ENCODE measurements at places on chromosomes 6 and 20.
A peak's percentile ranks its signal among the peaks of the same experiment; 100 is the strongest.

DNA sequence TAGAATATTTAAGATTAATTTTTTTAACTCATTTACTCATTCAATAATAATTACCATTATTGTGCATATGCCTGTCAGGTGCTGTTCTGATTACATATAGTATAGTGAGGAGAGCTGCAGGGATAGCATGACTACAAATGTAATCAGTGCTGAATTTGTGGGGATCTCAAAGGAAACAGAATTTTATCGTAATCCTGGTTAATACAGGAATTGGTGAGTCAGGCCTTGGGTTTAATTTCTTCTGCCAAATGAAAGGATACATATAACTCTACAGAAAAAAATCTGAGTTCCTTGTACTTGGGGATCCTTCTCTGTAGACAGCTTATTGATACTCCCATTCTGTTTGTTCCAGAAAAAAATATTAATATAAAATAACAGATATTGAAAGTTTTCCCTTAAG lies 297.2 kb downstream of the GJA1 start:
- DNase-seq = no peak

DNA sequence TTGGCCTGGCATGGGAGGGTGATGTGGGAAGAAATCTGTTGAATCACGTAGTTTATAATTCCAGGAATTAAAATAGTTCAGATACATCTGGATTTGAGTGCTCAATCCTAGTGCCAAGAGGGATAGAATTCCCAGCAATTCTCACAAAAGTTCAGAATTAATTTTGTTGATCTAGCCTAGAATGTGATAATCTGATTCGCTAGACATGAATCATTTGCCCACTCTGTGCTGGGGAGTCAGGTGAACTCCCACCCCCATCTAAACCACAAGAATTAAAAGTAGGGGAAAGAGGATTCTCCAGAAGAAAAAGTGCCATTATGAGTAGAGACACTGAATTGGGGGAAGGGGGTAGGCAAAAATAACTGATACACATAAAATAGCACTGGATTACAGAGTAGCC lies 85.0 kb downstream of the LIN28B start:
- DNase-seq = peak; percentile 2

DNA sequence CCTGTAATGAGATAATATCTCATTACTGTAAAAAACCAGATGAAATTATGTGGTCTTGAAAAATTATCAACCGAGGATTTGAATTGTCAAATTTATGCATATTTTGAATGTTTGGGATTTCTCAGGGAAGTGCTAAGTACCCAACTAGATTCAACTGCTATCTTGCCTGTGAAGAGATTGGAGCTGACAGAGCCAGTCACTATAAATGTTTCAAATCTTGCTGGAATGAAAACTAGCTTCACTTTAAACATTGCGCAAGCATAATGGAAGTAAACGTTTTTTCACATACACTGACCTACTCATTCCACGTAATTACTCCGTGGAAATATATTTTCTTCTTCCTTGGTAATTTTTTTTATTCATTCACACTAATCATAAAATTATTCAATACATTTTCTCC lies 46.7 kb downstream of the TMEM170B start:
- peak; percentile 12 for DNase-seq

DNA sequence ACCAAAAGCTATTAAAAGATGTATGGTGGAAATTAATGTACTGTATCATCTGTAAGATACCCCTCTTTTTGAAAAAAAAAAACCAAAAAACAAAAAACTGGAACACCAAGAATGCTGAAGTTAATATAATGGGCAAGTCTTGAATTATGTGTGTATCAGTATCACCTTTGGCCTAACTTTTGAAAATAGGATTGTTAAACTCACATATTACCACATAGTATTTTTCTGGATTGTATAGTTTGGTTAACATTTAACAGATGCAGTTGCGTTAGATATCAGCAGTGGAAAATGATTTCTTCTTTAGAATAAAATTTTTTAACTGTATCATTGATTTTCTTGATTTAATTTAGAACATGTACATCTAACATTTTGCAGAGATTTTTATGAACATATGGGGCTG lies 118.5 kb downstream of the LRRC1 start:
- DNase-seq = no peak

- DNase-seq = peak; percentile 98
Measured at GRCh38 chr6:161406646-161407045, 132.8 kb upstream of the AGPAT4 start.

All from renal cortical epithelial cell (primary cell).